NCI-H1694 (cell line): ENCODE measurements at places on chromosomes 1 and 21.
A peak's percentile ranks its signal among the peaks of the same experiment; 100 is the strongest.

- no peak for DNase-seq
Measured at GRCh38 chr1:87204441-87204840, 124.2 kb upstream of the LMO4 start.

GRCh38 chr1:150778409-150778808 is 12.8 kb upstream of the CTSS start:
- no peak for DNase-seq

- no peak for DNase-seq
Measured at GRCh38 chr1:29767088-29767685, 530.9 kb downstream of the PTPRU start.

DNA sequence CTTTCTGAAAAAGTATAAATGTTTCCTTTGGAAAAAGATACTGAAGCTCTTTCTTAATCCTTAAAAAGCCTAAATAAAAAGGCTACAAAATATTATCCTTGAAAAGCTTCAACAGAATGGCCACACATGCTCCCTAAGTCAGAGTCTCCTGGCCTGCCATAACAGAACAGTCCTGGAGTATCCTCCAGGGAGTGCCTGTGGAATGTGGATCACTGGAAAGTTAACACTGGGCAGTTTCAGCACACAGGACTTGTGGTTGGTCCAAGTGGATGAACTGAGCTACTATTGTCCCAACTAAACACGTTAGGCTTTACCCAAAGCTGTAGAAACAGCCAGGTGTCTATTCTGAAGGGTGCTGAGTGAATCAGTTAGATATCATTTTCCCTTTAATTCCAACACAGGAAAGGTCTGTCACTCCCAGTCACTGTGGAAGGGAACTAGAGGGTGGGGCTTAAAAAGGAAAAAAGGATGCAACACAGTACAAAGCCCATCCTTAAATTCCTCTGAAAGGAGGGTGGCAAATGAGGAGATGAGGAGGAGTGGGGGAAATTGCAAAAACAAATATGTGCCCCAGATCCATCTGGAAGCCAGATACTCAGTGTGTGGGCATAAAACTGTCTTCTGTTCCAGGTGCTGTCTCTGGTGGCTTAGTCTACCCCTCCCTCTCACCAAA is 196.3 kb upstream of the SPAG17 start:
- no peak for DNase-seq

- no peak for DNase-seq
Measured at GRCh38 chr1:35847935-35848565, 35.0 kb upstream of the AGO1 start.

GRCh38 chr1:158979229-158979628 is 30.5 kb upstream of the IFI16 start:
- DNase-seq: no peak

- DNase-seq: no peak
Measured at GRCh38 chr1:162678439-162678838, 46.2 kb downstream of the DDR2 start.

DNA sequence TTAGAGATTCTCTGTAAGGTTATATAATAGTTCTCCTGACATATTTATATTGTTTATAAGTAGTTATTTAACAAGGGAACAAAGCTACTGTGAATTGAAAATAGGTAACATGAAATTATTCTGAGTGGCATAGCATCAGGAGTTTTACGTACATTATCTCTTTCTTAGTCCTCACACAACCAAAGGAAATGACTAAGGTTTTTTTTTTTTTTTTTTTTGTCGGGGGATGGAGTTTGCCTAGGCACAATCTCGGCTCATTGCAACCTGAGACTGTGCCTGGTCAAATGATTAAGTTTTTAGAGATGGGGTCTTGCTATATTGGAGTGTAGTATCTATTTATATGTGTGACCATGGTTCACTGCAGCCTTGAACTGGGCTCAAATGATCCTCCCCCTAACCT is 24.9 kb downstream of the TMED5 start:
- DNase-seq: no peak

- DNase-seq: no peak
Measured at GRCh38 chr1:12654657-12655056, 10.8 kb downstream of the AADACL4 start.

DNA sequence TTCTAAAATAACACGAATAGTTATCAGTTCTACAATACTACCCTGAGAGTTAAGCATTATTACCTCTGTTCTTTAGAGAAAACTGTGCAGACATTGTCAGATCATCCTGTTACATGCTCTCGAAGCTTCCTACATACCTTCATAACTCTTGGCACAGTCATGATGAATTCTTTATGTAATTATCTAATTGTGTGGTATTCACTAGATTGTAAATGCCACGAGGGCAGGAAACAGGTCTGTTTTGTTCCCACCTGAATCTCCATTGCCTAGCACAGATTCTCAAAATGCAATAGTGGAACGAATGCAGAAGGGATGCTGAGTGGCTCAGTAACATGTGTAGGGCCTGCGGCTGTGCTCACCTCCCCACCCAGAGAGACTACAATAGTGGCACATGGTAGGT is 3.4 kb downstream of the SYT2 start:
- DNase-seq: no peak

DNA sequence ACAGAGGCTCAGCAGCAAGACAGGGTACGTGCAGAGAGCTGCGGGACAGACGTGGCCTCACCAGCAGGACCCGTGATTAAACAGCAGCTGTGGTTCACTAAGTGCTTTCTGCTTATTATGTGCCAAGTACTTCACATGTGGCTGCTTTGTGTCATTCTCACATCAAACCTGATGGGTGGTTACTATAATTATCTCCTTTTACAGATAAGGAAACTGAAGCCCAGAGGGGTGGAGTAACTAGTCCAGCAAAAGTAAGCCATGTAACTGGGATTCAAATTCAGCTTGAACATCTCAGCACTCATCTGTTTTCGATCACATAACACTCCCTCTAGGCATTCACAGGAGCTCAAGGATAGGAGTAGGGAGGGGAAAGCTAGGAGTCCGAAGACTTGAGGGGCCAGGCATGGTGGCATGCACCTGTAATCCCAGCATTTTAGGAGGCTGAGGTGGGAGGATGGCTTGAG is 50.8 kb upstream of the CLIC4 start:
- no peak for DNase-seq

DNA sequence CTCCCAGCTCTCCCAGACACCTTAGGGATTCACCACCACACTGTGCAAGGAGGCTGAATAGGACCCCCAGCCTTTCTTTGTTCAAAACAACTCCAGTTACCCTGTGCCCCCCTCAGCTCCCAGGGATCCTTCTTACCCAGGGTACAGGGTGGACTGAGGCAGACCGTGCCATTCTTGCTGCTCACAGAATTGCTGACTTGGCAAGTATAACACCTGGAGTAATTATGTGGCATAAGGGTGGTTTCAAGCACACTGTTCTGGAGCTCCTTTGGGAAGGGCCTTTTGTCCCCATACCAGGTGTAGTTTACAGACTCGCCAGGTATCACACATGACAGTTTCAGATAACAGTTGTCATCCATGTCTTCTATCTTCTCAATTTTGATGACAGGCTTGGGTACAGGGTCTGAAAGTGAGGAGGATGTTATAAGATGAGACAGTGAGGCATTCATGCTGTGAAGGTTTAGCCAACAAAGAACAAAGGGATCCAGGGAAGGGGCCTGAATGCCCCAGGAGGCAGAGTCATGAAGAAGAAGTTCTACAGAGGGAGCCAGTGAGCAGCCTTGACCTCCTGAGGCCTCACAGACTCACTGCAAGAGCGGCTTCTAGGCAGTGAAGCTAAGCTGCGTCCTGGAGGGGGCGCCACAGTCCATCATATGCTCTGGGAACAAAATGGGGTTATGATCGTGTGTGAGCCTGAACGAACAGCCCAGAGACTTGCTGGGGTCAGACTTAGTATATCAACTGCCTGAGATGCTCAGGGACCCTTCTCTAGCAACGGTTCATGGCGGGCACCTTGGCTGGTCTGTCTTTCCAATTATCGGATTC is 30.3 kb downstream of the CD48 start:
- DNase-seq: no peak

GRCh38 chr1:200302192-200302920 is 107.5 kb downstream of the ZNF281 start:
- DNase-seq: no peak

DNA sequence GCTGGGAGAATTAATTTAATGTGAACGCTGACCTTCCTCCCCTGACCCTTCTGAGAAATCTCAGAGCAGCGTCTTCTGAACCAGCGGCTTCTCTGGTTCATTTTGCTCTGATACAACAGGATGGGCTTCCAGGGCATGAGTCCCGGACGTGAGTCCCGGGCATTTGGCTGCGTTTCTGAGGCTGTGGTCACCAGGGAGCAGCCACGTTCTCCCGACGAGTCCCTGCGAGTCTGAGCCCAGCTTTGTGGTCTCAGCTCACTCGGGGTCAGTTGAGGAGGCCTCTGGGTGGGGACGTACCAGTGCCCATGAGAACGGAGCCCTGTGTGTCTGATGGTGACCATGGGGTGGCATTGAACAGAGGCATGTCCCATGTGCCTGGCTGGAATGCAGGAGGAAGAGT is 17.7 kb upstream of the OBSCN start:
- DNase-seq: no peak

GRCh38 chr1:47757226-47757975 is 239.8 kb downstream of the TRABD2B start:
- DNase-seq: no peak

DNA sequence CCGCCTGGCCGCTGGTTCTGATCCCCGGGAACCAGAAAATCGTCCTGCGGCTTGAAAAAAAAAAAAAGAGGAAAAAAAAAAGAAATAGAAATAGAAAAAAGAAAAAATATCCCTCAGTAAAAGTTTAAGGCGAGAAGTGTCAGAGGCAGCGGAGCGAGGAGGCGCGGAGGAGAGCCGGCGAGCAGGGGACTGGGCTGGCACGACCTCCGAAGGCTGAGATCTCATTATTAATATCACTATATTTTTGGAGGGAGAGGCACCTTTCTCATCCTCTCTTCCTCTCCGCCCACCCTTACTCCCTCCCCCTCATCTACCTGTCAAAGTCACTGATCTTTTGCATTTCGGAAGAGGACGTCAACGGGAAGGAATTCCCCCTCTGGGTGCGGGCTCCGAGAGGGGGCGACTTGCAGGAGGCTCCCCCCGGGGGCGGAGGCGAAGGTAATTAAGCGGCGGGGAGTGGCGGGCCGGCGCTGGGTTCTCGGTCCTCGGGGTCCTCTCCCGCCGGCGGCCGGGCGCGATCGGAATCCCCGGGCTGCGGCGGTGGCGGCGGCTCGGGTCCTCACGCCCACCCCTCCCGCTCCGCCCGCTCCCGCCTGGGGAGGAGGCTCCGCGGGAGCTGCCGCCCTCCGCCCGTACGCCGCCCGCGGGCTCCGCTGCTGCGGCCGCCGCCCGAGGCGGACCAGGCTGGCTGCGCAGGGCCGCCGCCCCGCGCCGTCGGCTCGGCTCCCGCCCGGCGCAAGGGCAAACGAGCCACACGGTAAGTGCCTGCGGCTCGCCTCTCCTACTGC is at the start of gene NTNG1:
Gene NTNG1 (plus strand): TSS at position 337 of the 788 bp plus-strand sequence.
- DNase-seq: no peak

DNA sequence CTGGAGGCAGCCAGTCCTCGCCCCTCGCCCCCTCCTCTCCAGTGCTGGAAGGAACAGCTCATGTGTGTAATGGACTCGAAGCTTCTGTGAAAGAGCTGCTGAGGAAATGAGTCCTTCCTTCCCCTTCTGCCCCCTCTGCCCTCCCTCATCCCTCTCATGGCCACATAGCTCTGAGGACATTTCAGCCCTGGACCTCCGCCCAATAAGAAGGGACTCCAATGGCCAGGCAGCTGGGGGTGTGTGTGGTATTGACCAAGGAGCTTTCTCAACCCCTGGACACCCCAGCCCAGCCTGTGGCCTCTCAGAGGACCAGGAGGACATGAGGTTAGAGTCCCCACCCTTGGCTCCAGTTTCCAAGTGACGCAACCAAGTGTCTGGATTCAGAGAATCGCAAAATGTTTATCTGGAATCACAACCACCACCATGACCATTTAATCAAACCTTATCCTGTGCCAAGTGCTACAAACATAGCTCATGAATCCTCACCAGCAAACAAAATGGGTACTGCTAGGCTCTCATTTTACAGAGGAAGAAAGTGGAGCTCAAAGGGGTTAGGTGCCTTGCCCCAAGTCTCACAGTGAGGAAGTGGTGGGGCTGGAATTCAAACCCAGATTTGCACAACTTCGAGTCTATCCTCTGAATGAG is 47.8 kb upstream of the ECE1 start:
- DNase-seq: no peak

GRCh38 chr1:203362720-203363025 is 11.8 kb upstream of the FMOD start:
- peak; percentile 77 for DNase-seq

DNA sequence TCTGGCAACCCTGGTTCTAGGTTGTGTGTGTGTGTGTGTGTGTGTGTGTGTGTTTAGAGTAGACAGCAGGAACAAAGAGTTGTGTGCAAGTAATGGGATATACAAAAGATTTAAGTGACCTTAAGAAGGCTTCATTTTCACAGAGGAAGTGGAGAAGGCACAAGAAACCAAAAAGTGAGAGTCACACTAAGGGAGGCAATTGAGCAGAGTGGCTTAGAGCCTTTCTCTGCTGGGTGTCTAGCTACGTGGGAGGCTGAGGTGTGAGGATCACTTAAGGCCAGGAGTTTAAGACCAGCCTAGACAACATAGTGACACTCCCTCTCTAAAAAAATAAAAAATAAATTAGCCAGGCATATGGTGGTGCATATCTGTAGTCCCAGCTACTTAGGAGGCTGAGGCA is 44.4 kb upstream of the HAO2 start:
- DNase-seq: no peak

DNA sequence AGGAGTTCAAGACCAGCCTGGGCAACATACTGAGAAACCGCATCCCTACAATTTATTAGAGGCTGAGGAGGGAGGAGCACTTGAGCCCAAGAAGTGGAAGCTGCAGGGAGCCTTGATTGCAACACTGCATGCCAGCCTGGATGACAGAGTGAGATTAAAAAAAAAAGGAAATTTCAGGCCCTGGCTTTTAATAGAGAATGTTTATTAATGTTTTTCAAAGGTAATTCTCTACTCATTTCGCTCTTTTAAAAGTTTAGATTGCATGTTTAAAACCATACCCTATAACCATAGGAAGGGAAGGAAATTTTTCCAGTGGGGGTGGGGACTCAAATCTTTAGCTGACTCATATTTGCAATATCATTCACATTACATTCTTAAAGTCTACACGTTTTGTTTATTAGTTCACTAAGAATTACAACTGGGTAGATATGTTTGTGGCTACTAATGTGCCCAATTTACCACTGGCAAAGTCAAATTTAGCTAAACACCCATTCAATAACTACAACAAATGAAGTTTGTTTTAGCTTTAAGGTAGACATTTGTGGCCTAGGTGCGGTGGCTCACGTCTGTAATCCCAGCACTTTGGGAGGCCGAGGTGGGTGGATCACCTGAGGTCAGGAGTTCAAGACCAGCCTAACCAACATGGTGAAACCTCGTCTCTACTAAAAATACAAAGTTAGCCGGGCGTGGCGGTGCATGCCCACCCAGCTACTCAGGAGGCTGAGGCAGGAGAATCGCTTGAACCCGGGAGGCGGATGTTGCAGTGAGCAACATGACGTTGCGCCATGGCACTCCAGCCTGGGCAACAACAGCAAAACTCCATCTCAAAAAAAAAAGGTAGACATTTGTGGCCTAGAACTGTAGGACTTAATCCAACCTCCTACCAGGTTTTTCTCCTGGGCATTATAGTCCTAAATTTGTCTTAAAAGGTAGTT is 5.0 kb downstream of the KDM5B start:
- DNase-seq: no peak
